Activated naive CD4-positive, alpha-beta T cell (primary cell): ENCODE measurements at places on chromosomes 13 and 19.

DNA sequence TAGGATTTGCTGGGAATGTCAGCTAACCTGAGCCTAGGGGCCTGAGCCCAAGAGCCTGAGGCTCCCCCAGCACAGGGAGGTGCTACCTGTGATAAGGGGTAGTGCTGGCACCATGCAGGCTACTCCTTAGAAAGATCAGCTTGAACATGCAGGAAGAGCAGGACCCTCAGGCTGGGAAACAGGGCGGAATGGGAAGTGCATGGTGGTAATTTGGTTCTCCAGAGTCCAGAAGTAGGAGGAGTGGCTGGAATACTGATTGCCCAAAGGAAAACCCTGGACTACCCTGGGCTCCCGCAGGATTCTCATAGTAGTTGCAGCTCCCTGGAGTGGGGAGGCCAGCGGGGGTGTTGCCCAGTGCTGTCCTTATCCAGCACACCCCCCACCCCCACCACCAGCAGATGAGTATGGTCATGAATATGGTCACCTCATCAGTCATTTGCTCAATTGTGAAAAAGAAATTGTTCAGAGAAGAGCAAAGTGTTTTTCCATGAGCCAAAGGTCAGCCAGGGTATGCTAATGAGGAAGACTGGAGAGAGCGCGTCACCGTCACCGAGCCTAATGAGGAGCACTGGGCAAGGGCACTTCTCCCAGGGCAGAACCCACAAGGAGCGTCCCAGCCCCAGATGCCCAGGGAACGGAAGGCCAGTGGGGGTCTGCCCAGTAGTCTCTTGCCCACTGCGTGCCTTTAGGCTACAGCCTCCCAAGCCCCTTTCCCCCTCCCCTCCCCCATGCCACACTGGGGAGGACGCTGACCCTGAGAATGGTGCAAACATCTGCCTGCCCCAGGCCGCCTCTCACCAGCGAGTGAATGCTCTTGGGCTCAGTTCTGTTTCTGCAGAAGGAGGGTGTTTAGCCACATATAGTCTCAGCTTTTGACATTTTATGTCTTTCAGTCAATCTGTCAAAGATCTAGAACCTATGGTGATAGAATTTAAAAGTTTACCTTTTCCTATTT is 5.3 kb downstream of the SLC25A15 start:
- DNase-seq: no peak

DNA sequence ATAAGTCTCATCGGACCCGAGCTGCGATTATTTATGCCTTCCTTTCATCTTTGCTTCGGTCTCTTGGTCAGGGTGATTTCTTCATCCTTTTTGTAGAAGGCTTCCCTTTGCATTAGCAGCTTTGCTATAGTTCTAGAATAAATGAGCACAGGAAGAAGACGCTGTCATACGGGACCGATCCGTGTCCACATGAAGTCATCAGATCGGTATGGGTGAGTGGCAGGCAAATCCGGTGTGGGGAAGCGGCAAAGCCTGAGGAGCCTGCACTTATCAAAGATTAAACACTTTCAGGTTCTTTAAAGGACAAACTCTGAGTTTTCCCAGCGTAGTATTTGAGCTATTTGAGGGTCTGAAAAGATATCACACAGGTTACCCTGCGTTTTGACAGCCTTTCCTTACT is 119.3 kb downstream of the IRS2 start:
- DNase-seq: no peak

- DNase-seq: peak; percentile 50
These were observed 78.3 kb downstream of the CYSLTR2 start for GRCh38 chr13:48731957-48732569.

DNA sequence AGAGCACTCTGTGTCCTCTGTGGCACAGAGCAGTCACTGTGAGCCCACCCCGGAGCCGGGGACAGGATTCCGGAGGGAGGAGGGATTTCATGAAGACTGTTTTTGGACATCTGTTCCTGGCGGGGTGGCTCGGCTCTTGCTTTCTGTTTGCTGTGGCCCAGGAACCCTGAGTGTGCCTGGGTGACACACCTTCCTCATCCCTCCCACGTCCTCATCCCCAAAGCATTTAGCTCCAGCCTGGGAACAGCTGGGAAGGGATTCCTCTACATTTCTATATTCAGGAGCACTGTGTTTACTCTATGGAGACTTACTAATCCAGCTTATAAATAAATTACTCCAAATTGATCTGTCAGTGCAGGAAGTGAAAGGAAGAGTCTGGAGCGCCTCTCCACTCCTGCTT is 97.8 kb upstream of the UBL3 start:
- no peak for DNase-seq

DNA sequence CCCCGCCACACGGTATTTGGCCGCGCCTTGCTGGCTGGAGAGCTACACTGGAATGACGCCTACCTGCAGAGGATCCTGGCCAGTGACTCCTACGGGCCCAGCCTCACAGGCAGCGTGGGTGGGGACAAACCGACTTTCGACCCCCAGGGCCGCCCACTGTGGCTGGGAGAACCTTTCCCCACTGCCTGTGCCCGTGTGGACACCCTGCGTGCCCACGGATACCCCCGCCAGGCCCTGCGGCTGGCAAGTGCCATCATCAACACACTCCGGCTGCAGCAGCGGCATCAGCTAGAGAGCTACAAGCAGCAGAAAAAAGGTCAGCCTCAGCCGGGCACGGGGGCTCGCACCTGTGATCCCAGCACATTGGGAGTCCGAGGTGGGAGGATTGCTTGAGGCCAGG is 19.3 kb downstream of the ZSWIM4 start:
- DNase-seq: no peak

- no peak for DNase-seq
These were observed 152.3 kb downstream of the DLEU7 start for GRCh38 chr13:50691176-50691680.

- DNase-seq: no peak
These were observed 92.2 kb downstream of the STOML3 start for GRCh38 chr13:38898481-38898880.

DNA sequence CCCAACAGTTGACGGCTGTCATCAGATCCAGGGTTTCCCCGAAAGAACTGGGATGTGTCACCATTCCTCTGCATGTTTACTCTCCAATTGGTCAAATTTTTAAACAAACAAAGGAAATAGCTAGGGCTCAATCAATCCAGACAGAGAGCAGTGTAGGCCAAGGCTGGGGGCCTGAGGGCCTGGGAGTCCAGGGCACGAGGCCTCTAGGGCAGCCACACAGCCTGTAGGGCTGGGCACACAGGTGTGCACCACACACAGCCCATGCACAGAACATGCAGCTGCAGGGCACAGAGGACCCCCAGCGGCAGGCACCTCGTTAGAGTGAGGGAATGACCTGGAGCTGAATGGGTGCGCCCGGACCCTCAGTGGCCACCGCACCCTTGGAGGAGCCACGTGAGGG is 9.5 kb downstream of the MIER2 start:
- no peak for DNase-seq

GRCh38 chr19:55486043-55486970 is 1.3 kb downstream of the NAT14 start:
- no peak for DNase-seq

DNA sequence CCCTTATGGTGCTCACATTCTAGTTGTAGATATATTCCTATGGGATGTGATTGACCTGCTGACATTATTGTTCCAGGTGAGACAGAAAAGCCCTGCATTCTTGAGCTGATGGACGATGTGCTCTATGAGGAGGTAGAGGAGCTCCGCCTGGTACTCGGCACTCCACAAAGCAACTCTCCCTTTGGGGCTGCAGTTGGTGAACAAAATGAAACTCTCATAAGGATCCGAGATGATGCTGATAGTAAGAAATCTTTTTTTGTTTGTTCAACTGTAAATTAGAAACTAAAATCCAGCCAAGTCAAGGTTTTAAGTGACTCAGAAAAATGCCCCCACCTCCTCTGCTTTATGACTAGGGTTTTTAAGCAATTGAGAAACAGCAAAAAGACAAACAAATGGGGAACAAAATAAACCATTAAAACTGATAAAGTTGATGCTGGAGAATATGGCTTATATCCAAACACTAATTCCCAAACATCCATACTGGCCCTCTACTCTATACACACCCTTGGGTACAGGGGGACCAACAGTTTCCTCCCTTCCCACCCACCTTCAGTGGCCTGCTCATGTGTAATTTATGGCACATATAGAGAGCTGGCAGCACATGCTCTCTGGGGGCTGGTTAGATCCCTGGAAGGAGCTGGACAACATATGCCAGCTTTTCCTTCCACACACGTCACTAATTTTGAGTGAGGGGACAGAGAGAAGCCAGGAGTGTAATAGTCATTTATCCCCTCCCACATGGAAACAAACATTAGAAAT is 139.6 kb downstream of the STOML3 start:
- DNase-seq: no peak

DNA sequence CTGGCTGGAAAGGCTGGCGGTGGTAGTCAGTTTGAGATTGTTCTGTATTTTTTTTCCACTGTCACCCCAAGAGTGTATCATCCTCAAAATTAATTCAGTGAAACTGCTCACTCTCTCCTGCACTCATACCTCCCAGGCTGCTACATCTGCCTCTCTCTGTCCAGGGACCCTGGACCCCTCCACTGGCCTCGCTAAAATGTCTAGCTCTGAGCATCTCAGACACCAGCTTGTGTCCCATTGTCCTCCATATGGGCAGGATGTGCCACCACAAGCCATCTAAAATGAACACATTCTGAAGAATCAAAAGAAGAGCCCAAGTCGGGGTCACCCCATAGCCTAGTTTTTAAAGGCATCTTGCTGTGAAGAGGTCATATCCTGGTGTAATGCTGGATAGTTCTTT is 345.5 kb upstream of the TSHZ3 start:
- no peak for DNase-seq

- DNase-seq: no peak
These were observed 53.6 kb downstream of the ZNF254 start for GRCh38 chr19:24140591-24140990.

- DNase-seq: no peak
These were observed 904 bp upstream of the ARHGAP33 start for GRCh38 chr19:35774274-35775045.

GRCh38 chr13:102038787-102039186 is 363.1 kb downstream of the FGF14 start:
- no peak for DNase-seq

- DNase-seq: no peak
These were observed 30.7 kb upstream of the C13orf46 start for GRCh38 chr13:114004420-114005205.
